OCI-M1 (cell line): ENCODE measurements at places on chromosomes 11 and 22.

- no peak for DNase-seq
Observed at GRCh38 chr11:44126304-44126703, 30.8 kb downstream of the EXT2 start.

- DNase-seq = no peak
Observed at GRCh38 chr11:74412321-74412720, 14.1 kb upstream of the PGM2L1 start.

DNA sequence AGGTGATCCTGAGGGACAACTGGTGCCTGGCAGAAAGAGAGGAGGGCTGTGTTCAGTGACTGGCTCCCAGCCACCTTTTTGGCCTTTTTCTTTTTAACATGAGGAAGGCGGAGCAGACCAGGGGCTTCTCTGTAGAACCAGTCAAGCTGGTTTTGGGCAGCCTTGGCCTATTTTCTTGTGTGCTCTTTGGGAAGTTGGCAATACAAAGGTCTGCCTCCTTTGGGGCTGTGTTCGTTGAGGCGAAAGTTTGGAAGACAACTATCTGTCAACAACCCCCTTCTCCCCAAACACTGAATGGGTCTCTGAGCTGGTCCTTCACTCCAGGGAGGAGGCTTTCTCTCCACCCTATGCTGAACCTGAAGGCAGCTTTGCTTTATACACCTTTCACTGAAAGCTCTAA lies 8.5 kb downstream of the MARK2 start:
- no peak for DNase-seq

DNA sequence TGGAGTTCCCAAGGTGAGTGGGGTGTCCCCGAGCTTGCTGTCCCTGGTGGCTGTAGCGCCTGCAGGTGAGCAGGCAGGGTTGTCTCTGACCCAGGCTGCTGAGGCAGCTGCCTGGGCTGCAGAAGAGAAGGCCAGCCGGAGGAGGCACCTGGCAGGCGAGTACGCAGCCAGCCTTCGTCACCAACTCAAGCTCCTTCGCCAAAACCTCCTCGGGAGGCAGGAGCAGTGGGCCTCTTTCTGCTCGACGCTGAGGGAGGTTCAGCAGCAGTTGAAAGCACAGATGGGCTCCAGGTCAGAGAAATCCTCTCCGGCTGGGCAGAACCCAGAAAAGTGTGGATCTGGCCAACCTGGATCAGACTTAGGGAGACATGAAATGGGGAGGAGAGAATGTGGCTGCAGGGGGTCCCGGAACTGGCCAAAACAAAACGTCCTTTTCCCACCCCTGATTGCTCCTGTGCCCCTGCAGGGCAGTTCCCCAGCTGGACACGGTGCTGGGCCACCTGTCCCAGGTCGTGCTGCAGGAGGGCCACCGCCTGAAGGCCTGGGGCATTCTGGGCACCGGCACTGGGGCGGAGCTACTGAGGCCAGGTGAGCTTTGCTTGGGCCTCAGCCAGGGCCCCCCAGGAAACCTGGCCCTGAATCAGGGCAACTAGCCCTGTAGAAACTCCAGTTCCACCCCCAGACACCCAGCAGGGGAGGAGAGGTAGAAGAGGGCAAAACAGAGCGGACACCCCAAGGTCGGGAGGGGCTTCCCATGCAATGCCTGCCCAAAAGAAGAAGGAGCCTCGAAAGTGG lies 56.7 kb downstream of the BTG4 start:
- DNase-seq = no peak

GRCh38 chr11:17538731-17539130 lies 5.5 kb downstream of the USH1C start:
- no peak for DNase-seq

- DNase-seq = no peak
Observed at GRCh38 chr22:46833228-46833627, 70.8 kb downstream of the TBC1D22A start.

DNA sequence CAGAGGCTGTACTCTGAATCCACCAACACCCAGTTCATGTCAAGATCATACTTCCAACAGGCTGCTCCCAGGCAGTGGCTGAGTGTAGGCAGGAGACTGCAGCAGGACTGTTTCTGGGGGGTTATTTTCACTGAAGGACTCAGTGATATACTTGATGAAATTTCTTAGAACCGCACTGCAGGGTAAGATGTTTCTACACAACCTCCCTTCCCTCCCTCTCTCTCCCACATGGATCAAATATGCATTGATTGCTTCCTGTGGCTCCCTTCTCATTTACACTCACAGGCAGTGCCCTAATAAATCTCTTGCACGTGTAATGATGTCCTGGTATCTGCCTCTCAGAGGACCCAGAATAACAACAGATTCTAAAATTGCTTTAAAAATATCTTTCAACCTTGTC lies 251.3 kb upstream of the CCDC179 start:
- no peak for DNase-seq

- no peak for DNase-seq
Observed at GRCh38 chr11:96222102-96222501, 120.9 kb downstream of the MAML2 start.

GRCh38 chr11:43934601-43935423 lies 7.6 kb upstream of the C11orf96 start:
- DNase-seq = no peak

GRCh38 chr11:1728301-1728700 lies 22.1 kb downstream of the IFITM10 start:
- DNase-seq = no peak

GRCh38 chr11:65454311-65454695 lies 31.7 kb downstream of the NEAT1 start:
- no peak for DNase-seq

DNA sequence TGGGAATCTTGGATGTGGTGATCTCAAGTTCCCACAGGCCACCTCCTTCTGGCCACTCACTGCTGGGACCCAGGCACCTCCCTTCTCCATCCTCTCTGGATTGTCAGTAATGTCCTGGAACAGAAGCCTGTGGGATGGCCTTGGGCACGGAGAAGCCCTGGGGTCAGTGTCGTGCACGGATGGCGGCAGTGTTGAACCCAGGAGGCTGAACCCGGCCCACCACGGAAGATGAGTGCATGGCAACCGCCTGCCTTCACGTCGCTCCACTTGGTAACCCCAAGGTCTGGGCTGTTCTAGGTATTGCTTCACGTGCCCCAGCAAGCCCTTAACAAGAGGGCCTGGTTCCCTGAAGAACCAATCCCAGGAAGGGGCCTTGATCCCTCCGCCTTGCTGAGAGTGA lies 7.1 kb downstream of the THYN1 start:
- DNase-seq = no peak

DNA sequence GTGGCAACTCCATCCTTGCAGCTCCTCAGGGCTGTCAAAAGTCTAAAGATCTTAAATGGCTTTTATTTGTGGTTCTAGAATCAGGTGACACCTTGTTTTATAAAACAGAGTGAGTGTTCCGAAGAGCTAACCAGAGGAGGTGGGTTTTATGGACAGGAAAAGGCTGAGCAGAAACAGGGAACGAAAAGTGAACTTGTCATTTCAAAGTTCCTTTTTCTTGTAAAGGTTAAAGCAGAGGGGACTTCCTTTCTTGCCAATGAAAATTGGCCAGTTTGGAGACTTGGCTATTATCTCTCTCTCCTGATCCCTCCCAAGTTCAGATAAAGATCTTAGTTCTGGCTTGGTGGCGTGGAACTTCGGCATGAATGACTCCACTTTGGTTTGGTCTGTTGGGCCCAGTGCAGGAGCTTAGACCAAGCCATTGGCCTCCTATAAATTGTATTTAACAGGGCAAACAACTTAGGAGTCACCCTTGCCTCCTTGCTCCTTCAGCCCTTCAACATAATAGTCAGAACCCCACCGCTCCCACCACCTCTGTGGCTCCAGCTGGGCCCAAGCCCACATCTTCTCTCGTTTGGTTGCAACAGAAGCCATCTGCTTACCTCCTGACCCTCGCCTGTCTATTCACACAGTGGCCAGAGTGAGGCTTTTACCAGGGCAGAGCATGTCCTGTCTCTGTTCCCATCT lies 102.4 kb upstream of the THY1 start:
- peak; percentile 56 for DNase-seq

DNA sequence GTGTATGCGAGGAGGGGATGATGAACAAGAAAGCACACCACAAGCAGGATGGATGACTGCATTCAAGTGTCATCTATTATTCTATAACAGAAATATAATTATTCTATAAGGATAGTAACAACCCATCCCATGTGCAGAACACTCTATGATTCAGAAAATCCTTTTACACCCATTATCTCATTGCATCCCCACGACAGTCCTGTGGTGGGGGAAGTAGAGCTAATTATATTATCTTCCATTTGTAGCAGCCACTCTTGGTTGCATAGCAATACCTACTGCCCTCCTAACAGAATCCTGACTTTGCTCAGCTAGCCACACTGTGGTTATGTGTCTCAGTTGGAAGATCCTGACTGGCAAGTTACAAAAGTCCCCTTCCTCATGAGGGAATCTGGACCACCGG lies 406.5 kb upstream of the NARS2 start:
- DNase-seq = no peak

- DNase-seq = no peak
Observed at GRCh38 chr22:22182218-22182989, 62.2 kb upstream of the VPREB1 start.

DNA sequence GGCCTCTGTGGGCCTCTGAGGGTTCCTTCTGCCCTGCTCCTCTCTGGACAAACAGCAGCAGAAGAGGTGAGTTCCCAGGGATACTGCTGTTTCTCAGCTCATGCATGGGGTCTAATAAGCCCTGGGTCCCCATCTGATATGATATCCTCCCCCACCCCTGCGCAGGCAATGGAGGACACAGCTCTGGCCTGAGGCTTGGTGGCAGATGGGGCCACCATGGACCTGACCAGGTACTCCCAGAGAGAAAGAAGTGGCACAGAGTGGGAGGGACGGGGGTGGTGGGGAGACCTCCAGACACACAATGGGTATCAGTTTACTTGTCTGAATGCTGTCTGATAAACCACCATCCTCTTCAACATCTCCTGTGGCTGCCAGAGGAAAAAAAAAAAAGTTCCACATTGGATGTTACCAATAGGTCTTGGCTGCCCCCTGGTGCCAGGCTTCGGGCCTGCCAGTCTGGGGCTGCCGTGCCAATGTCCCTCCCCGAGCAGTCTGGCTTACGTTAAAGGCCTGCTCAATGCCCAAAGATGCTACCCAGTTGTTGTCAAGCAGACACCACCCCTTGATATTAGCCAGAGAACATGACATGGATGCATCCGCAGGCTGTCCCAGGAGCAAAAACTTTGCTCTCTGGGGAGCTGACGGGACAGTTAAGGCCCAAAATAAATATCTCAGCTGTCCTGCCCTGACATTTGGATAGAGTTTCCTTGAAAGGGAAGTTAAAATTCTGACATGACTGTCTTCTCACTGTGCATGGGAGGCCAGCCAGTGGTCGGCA lies 27.9 kb upstream of the ABCC8 start:
- DNase-seq = peak; percentile 82

DNA sequence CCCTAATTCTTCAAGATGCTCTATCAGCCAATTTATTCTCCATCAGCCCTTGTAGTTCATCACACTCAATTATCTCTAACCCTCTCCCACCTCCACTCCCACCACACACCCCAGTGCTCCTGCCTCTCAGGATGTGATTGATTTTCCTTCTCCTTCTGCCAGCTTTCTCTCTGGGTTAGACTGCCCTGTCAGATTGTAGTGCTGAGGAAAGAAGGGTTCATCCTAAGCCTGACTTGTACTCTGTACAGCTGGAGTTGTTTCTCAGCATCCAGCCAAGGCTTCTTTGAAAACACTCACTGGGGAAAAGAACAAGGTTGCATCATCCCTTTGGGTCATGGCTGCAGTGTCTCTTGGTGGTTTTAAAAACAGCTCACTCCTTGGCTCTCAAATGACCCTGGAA lies 61.2 kb downstream of the CECR2 start:
- DNase-seq = no peak

DNA sequence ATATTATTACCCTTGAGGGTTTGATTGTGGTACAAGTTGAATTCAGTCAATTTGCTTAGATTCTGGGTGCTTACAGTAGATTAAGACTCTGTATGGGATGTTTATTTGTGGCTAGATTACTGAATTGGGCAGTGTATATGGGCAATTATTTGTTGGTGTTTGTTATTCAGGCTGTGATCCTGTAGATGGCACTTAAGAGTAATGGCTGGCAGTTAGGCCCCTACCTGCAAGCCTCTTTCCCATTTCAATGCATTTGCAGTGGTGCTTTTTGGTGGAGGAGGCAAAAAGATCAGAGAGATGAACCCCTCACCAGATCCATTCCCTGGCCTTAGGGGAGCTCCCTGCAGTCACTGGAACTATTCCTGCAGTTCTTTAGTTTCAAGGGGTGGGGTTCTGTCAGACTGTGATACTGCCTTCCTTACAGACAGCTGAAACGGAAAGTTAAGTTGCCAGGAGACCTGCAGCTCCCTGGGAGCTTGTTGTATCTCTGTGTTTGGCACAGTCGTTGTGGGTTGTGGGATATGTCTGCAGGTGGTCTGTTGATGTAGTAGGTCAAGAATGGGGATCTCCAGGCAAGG lies 199.5 kb downstream of the AASDHPPT start:
- peak; percentile 0 for DNase-seq

DNA sequence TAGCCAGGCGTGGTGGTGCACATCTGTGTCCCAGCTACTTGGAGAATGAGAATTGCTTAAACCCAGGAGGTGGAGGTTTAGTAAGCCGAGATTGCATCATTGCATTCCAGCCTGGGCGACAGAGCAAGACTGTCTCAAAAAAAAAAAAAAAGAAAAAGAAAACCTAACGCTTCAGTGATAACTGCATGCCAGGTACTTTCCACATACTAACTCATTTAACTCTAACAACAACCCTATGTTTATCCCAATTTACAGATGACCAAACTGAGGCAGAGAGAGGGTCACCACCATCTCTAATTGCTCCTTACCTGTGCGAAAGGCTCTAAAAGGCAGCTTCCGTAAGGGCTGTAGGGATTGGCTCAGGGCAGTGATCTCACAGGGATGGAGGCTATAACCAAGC lies 11.6 kb downstream of the PISD start:
- no peak for DNase-seq

- no peak for DNase-seq
Observed at GRCh38 chr11:11380883-11381282, 27.8 kb upstream of the CSNK2A3 start.

- no peak for DNase-seq
Observed at GRCh38 chr11:125331357-125332035, 164.6 kb downstream of the FEZ1 start.

DNA sequence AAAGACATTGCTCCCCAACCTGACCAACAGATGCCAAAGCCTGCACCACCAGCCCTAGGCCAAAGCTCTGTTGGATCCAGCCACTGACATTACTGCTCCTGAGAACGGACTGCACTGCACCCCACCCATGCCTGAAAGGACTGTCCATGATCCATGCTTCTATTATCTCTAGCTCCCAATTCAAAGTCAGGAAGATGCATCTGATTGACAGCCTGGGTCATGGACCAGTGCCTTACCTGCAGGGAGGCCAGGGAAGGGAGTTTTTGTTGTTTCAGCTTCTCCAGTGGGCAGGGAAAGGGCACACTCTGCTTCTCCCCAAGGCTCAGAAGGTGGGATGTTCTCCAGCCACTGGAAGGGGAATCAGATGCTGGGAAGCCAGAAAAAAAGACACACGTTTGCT lies 4.8 kb upstream of the PRDM11 start:
- DNase-seq = no peak
